ENCODE measurements at places on chromosomes 5 and 9.

DNA sequence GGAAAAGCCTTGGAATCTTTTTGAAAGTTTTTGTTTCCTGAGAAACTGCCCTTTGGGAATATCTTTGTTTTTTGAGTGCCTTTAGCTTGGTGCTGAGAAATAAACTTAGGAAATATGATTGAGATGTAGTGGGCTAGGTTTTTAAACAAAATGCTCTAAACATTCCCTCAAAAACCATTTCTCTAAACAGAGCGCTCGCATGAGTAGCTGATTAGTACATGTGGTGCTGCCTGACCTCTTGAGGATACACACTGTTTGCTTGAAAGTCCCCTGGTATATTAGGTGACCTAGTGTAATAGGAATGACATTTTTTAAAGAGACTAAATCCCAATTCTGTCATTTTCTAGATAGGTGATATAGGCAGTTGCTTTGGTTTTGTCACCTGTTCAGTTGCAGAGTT is 132.3 kb downstream of the ADAMTSL1 start:
- DNase-seq, result no peak

- no peak for DNase-seq
These were observed 133.1 kb upstream of the SPDL1 start for GRCh38 chr5:169450464-169450863.

DNA sequence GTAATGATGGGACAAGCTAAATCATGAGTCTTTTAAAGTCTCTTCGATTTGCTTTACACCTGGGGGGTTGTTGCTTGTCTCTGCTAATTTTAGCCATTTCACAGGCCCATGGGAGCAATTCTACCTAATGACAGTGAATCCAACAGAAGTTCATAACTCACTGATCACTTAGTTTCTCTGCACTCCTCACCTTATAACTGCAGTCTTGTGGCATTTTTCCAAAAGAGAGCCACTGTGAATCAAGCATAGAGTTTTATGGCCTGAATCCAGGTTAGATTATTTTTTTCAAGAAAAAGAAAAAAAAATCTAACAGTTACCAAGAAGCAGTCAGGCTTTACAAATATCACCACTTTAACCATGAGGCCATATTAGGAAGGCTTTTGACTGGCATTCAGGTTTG is 1.5 kb upstream of the IL7R start:
- DNase-seq, result no peak

GRCh38 chr5:166961913-166962312 is 1329.5 kb upstream of the WWC1 start:
- no peak for DNase-seq

Measured in stimulated activated CD4-positive, alpha-beta T cell treated with anti-CD3 and anti-CD28 coated beads, Interleukin-15, amount 100 ng/mL, for 1 hour (primary cell).